Foreskin keratinocyte (primary cell): ENCODE measurements at places on chromosomes 4 and X. TPM values are rescaled to one million over a fixed set of nuclear protein-coding genes. Genes with fewer than 3 reads are reported as not detected.

C4orf50 gene
- total RNA-seq: not detected in 2 replicates

CFAP47 gene
- not detected in 2 replicates for total RNA-seq

AKAP14 gene
- total RNA-seq: not detected in 2 replicates

GATA1 gene
- total RNA-seq: not detected in 2 replicates

C4orf54 gene
- total RNA-seq: not detected in 2 replicates
